Amygdala (tissue), 56 donors: ENCODE measurements at places on chromosomes 2 and 18.

GRCh38 chr2:231355508-231356465, 39.7 kb upstream of the B3GNT7 start:
- DNase-seq: no peak

GRCh38 chr2:228949831-228950230, 321.3 kb downstream of the PID1 start:
- no peak for DNase-seq

DNA sequence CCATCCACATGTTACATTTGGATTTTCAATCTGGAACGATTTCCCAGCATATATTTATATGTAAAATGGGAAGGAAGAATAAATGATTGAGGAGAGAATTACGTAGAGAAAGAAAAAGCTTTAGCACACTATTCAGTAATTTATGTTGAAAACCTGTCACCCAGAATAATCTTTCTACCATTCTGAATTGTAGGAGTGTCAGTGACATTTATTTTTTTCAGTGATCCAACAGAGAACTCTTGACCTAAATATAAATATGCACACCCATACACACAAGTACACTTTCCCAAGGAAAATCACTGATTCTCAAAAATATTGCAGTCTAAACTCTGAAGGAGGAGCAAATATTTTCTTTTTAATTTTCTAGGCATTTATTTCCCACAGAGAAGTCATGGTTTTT, 140.2 kb upstream of the LRP1B start:
- no peak for DNase-seq

DNA sequence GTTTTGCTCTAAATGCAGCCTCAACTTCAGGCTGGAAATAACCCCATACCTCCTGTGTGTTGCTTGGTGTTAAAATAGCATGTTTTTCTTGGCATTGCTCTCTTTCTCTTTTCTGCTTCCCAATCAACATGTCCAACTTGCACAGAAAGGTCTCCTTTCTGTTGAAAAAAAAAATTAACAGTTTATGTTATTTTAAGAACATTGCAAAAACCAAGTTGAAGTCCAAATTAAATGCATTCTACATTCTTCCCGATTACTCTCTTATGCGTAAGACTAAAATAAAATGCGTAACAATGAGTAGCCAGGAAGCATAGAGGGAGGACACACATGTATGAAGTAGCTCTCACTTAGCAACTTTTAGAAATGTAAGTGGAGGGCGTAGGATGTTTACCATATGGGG, 1406.1 kb upstream of the NXPH2 start:
- DNase-seq: no peak

- DNase-seq: no peak
These were observed 4.5 kb downstream of the FAM117B start for GRCh38 chr2:202639231-202639630.

DNA sequence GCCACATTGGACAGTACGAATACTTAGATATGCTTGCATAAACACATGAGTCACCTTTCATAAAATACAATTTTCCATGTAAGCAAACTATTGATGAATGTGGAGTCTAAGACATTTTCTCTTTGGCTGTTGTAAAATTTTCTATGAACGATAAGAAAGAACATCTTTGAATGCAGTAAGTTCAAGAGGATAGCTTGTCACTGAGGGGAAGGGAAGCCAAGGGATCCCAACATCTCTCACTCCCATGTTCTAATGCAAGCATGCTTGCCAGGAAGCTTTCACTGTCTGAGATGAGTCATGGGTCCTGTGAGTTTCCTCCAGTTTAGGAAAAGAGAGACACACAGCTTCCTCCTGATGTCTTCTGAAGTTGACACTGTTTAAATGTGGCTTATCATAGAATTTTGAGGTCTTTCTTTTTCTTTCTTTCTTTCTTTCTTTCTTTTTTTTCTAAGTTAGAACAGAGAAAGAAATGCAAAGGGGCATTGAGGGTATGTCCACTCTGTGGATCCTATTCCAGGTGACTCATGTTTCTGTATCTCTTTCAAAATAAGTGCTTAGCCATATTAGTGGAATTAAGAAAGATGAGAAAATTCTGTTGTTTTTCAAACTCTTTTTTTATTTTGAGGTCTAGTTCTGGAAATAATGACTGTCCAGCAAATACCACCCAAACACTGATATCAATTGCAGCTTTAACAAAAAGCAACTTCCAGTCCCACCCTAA, 146.6 kb downstream of the RDH14 start:
- DNase-seq: no peak
